Stimulated activated CD8-positive, alpha-beta memory T cell treated with anti-CD3 and anti-CD28 coated beads, Interleukin-7, amount 100 ng/mL, for 1 hour (primary cell): ENCODE measurements at places on chromosomes 5 and 9.

GRCh38 chr9:122127396-122127798, 32.2 kb downstream of the NDUFA8 start:
- no peak for DNase-seq

GRCh38 chr9:94826044-94826443, 99.5 kb downstream of the AOPEP start:
- no peak for DNase-seq

DNA sequence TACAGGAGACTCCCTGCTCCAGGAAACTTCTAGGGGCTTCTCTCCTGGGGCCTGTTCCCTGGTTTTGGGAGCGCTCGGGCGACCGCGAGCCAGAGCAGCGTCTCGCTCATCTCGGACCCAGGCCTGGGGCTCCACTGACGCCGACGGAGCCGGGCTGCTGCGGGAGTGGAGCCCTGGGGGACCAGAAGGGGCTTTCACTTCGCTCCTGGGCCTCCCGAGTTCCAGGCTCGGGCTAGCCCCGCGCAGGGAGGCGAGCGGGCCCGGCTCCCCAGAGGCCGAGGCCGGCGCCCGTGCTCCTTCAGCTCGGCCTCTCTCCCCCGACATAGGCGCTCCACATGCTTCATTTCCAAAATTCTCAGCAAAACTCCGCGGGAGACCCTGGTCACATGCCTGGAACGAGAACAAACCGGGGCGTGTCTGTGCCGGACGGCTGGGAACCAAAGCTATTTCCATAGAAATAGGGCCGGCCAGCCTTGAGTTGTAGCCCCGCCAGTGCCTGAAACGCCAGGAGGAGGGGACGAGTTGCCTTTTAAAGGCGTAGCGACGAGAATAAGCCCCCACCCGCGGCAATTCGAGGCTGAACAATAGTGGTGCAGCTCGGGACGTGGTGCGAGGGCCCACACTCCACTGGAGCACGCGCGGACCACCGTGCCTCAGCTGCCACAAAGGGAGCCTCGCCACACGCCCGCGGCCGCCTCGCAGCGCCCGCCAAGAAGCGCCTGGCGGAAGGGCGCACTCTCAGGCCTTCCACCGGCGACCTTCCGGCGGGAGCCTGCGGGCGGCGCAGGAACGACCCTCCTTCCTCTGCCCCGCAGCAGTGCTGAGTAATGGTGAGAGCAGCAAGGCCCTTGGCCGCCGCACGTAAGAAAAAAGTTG, 1.1 kb upstream of the G3BP1 start:
- DNase-seq, result peak; percentile 37

- peak; percentile 37 for DNase-seq
Observed at GRCh38 chr5:98927242-98927988, 1.4 kb downstream of the CHD1 start.

GRCh38 chr5:66818935-66819328, 222.7 kb downstream of the MAST4 start:
- no peak for DNase-seq

DNA sequence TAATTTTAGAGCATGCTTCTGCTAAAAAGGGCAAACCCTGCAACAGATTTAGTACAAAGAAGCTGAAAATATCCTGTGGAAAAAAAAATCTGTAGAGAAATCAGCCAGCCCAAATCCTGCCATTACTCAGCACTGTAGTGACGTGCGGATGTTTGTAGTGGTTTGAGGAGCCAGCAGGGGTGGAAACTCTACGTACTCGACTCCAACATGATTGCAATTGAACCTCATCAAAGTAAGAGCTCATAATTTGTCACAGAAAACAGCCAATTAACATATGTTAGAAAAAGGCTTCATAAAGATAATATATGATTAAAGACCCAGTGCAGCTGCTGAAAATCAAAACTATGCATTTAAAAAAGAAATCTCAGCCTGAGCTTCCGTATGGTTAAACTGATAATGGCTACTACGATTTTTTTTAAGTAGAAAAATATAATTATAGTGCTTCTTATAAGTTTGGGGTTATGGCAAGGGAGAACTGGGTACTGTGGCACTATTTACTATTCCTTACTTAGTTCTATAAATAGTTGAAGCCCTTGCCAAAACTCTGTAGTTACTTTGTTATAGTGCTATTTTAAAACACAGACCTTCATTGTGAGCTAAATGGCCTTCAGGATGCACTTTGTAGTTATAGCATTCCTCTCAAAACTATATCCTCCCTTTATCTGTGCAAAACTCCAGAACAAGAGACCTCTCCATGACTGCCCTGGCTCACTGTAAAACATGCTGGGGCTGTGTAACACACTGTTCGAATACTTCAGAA, 49.4 kb downstream of the MEF2C start:
- no peak for DNase-seq

- no peak for DNase-seq
Observed at GRCh38 chr5:54357408-54358058, 47.2 kb upstream of the ARL15 start.

- DNase-seq, result no peak
Observed at GRCh38 chr5:75847561-75848021, 130.4 kb upstream of the POC5 start.

GRCh38 chr5:157473383-157474320, 13.6 kb downstream of the NIPAL4 start:
- DNase-seq, result no peak

DNA sequence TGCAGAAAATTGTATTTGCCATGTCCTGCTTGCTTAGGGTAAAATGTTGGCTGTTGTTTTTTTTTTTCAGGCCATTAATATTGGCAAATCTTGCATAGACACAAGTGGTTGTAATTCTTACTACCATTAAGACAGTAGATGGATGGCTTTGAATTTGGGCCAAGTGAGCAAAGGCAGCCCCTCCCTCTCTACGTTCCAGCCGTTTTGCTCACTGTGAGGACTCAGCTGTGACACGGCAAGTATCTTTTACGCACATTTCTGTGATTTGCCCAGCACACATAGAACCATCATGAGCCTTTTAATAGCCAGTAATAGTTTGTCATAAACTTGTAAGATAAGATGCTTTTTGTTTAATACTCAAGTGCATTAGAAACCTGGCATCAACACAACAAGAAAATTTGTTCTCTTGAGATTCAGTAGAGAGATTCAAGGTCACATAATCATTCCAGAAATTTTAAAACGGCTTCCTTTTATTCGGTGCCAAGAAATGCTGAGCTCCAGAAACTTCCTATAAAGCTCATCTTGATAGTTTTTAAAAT, 205.2 kb upstream of the ADCY2 start:
- no peak for DNase-seq

GRCh38 chr5:4576908-4577307, 563.2 kb upstream of the ADAMTS16 start:
- DNase-seq, result no peak

- no peak for DNase-seq
Observed at GRCh38 chr5:25573691-25574090, 928.9 kb upstream of the CDH10 start.

DNA sequence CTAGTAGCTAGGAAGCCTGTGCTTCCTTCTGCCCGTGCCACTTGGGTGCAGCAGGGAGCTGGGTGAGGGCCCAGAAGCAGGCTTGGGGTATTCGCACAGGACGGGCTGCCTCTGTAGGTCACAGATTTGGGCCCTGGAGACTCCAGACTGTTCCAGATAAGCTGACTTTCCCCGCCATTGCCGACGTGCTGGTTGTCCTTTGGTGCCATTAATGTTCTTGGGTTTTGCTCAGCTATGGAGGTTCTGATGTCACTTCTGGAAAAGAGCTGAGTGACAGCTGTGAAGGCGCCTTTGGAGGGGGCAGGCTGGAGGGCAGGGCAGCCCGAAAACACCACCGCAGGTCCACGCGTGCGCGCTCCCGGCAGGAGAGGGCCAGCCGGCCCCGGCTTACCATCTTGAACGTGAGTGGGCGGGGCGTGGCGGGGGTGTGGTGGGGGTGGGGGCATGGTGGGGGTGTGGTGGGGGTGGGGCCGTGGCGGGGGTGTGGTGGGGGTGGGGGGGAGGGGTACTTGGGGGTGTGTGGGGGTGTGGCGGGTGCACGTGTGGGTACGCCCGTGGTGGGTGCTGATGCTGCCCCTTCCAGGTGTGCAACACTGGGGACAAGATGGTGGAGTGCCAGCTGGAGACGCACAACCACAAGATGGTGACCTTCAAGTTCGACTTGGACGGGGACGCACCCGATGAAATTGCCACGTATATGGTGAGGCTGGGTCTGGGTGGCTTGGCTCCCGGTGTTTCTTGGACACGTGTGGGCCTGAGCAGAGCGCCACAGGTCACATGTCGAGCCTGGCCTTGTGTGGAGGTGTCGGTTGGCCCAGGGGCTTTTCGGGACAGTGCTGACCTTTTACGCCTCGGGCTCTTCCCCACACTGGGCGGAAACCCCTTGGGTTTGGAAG, 79.6 kb downstream of the WNK2 start:
- DNase-seq, result no peak

GRCh38 chr5:139746691-139747582, 48.7 kb upstream of the PSD2 start:
- peak; percentile 51 for DNase-seq

DNA sequence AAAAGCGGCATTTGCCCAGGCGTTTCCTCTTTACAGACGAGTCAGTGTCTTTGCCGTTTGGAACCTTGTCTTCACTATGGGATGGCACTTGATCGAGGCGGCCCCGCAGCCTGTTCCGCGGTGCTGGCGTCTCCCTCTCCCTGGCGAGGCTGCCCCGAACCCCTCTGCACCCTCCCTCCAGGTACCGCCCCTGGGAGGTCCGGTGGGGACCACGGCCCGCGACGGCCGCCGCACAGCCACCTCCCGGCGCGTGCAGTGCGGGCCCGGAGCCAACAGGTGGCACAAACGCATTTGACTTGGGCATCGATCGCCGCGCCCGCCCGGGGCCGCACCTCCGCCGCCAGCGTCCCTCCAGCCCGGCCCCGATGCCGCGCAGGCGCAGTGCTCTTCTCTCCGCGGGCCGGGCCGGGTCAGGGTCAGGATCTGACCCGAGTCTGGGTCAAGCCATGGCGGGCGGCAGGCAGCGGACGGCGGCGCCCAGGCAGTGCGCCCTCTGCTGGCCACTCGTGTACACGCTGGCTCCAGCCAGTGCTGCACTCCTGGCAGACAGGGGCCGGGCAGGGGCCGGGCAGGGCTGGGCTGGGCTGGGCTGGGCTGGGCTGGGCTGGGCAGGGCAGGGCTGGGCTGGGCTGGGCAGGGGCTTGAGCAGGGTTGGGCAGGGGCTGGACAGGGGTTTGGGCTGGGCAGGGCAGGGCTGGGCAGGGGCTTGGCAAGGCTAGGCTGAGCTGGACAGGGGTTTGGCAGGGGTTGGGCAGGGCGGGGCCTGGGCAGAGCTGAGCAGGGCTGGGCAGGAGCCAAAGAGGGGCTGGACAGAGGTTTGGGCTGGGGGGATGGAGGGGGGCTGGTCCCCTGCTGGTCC, 155.8 kb upstream of the IRX4 start:
- peak; percentile 14 for DNase-seq

DNA sequence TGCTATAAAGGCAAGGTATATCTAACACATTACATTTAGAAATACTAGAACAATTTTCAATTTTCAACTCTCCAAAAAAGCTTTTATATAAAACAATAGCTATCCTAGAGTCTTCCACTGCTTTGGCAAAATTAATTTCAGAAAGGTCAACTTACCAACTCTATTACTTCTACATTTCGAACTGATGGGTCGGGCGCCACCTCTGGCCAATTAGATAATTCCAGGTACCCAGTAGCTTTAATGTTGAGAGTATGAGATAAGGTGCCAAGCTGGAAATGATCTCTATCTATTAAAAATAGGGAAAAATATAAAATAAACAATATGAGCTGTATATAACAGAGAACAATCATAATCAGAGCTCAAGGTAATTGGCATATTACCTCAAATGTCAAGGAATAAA, 166.6 kb downstream of the AP3B1 start:
- DNase-seq, result no peak

DNA sequence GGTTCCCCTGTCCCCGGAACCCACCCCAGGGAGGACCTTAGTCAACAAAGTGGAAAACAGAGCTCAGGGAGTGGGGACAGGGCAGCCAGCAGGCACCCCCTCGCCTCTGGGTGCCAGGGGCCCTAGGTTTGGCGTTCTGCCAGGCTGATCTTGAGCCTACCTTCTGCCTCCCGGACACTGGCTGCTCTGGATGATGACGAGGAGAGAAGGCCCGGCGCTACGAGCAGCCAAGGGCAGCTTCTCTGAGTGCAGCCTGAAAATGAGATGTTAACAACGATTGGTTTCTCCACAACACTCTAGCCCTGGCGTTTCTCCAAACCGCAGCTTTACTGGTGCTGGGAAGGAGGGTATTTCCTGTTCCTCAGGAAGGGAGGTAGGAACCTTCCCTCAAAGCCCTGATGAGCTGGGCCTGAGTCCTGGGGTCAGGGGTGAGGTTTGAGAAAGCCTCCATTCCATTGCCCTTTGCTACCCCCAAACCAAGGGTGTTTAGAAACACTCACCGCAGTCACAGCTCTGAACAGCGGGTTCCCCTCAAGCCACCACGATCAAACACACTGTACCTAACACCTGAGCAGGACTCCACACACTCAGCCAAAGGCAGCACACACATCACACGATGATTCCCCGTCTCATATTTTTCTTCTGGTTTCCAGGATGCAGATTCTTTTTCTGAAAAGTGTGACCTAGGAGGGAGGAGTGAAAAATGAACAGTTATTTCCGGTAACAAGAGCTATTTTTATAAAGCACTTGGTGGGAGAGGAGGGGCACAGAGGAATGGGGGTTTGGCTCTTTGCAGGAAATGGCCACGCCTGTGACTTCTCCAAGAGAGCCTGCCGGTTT, at the start of gene STING1:
Gene STING1 (minus strand): TSS at position 709 of the 840 bp plus-strand sequence. CDS start 1,054 bp downstream, outside the sequence.
- peak; percentile 37 for DNase-seq

DNA sequence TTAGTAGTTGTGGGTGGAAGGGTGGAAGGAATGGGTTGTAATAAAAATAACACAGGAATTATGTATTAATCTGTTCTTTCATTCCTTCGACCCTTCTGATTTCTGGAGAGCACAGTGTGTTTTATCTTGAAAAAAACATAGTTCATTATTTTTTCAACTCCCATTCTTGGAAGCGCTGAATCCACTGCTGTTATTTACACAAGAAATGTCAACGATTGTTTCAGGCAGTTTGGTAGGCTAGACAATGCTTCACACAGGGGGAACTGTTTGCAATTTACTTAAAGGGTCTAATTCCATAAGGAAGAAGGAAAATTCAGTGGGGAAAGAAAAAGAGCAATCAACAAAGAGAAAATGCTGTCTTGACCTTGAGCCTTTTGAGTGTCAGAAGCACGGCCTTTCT, 142.9 kb downstream of the TLE1 start:
- no peak for DNase-seq

GRCh38 chr5:132110195-132110594, 36.6 kb downstream of the CSF2 start:
- DNase-seq, result no peak

- no peak for DNase-seq
Observed at GRCh38 chr9:27836661-27837401, 263.6 kb upstream of the C9orf72 start.

GRCh38 chr9:26657958-26658357, 234.6 kb downstream of the CAAP1 start:
- DNase-seq, result no peak

- no peak for DNase-seq
Observed at GRCh38 chr9:88319936-88320747, 68.1 kb upstream of the SPIN1 start.

- no peak for DNase-seq
Observed at GRCh38 chr9:93111001-93111370, 15.0 kb downstream of the CARD19 start.

- DNase-seq, result no peak
Observed at GRCh38 chr9:92313624-92314012, 11.5 kb downstream of the NOL8 start.
